M059J (cell line): ENCODE measurements at places on chromosomes 6 and 20.

- no peak for DNase-seq
Measured at GRCh38 chr6:14180609-14181008, 63.0 kb downstream of the CD83 start.

GRCh38 chr6:142648036-142648451, 296.9 kb downstream of the HIVEP2 start:
- no peak for DNase-seq

DNA sequence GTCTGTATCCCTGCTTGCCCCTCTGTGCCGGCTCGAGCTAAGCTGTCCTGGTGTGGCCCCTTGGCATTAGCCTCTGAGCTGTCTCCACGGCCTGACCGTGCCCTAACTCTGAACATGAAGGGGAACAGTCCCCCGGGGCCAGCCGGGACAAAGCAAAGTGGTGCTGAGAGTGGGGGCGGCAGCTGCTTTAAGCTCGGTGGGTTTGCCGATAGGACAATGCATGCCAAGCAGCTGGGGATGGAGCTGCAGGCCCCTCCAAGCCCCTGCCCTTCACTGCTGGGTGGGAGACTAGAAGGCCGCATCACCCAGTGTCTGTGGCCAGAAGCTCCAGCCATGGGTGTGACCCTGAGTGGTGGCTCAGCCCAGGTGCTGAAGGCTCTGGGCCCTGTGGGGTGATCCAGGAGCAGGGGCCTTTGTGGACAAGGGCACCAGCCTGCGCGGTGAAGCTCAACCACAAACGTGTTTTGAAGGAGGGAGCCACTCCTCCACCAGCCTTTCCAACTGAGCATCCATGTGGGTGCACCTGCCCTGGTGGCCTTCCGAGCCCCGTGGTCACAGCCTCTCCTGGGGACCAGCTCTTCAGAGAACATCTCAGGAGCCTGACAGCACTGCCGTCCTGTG, 242.5 kb downstream of the ERMARD start:
- DNase-seq, result no peak

- DNase-seq, result no peak
Measured at GRCh38 chr6:169064194-169064593, 189.5 kb downstream of the THBS2 start.

GRCh38 chr6:127637830-127638409, 60.9 kb downstream of the C6orf58 start:
- no peak for DNase-seq

GRCh38 chr6:41693281-41694240, 41.8 kb downstream of the TFEB start:
- no peak for DNase-seq

- DNase-seq, result no peak
Measured at GRCh38 chr6:109979033-109979921, 1.2 kb downstream of the GPR6 start.

DNA sequence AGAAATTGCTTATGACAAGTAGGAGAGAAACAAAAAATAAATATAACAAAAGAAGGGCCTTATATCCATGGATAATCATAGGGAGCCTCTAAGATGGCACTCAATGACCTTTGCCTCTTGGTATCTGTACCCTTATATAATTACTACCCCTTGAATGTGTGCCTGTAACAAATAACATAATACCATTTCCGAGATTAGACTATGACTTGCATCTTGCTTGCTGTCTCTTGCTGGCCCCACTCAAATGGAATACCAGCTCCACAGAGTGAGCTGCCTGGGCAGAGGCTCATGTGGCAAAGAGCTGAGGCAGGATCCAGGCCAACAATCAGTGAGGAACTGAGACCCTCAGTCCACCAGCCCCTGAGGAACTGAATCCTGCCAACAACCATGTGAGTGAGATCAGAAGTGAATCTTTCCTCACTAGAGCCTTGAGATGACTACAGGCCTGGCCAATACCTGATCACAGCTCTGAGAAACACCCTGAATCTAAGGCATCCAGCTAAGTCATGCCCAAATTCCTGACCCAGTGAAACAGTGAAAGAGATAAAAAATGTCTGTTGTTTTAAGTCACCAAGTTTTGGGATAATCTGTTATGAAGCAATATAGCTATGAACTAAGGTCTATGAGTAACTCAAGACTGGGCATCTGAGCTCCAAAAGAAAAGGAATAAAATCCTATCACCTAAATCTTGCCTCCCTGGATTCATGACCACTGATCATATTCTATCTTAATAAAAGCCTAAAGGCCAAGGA, 5.5 kb downstream of the KATNA1 start:
- no peak for DNase-seq

DNA sequence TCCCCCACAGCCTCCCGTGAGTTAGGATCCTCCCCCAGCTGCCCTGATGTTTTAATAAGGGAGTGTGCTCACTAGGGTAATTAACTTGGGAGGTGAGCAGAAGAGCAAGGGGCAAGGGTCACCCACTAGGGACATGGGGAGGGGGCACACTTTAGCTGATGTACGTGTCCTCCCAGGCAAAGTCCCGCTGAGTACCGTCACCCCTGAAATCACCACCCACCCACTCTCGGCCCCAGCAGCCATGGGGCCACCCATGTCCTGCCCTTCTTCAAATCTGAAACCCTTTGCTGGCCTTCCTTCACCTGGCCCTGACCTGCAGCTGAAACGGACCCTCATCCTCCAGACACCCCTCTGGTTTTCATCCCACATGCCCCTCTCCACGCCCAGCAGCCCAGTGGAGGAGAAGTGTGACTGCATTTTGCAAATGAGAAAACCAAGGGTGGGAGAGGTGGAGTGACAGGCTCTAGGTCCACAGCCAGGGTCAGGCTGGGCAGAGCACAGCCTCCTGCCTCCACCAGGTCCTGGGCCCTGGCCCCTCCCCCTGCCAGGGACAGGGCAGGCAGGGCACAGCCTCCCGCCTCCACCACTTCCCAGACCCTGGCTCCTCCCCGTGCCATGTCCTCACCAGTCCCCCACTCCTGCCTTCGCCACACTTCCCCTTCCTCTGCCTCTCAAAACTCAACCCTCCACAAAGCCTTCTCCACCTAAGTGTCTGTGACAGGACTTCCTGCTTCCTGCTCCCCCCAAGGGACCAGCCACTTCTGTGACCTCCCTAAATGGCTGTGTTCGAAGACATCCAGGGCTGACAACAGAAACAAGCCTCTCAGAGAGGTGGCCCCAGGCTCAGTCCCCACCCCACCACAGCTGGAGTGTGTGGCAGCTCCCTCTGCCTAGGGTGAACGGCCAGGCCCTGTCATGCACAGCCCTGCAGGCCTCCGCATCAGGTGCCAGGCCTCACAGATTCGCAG, 15.1 kb downstream of the ACSS1 start:
- no peak for DNase-seq

DNA sequence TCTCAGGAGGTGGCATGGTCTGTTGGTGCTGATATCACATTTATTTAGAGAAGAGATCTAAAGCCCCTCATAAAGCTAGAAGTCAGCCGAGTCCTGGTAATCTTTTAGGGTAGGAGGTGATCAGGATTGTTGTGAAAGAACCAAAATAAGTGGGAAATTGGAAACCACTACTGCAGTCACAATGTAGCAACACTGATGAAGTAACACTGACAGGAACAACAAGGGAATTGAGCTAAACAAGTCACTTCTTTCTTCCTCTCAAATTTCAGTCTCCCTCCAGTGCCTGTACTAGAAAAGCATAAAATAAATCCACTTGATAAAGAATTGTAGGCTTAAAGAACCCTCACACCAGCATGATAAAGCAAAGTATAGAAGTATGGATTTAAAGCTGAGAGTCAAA, 1509.0 kb downstream of the GRIK2 start:
- no peak for DNase-seq

- DNase-seq, result no peak
Measured at GRCh38 chr6:113427617-113428016, 429.5 kb upstream of the MARCKS start.

GRCh38 chr6:54595844-54596243, 250.7 kb upstream of the FAM83B start:
- no peak for DNase-seq

GRCh38 chr20:41001497-41001896, 27.1 kb upstream of the TOP1 start:
- no peak for DNase-seq

- peak; percentile 20 for DNase-seq
Measured at GRCh38 chr20:57509665-57510237, 15.2 kb downstream of the CTCFL start.

- DNase-seq, result peak; percentile 48
Measured at GRCh38 chr6:3887150-3887700, 38.1 kb downstream of the FAM50B start.

GRCh38 chr6:147384737-147385710, 123.5 kb upstream of the SAMD5 start:
- no peak for DNase-seq

DNA sequence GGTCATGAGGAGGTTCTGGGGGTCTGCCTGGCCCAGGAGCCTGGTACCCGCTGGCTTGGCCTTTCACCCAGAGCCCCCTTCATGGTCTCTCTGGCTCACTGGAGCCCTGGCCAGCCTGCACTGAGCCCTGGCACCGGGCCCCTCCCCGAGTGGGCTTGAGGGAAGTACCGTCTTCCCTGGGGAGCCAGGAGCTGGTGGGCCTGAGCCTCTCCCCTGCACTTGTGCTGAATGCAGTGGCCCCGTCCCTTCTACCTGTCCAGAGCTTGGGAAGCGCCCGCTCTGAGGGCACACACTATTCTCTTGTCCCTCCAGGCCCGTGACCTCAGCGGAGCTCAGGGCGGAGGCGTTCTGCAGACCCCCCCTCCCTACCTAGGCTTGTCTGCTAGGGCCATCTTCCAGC, 62.2 kb downstream of the TCP11 start:
- DNase-seq, result no peak

- DNase-seq, result no peak
Measured at GRCh38 chr6:34393191-34393965, 909 bp upstream of the NUDT3 start.

DNA sequence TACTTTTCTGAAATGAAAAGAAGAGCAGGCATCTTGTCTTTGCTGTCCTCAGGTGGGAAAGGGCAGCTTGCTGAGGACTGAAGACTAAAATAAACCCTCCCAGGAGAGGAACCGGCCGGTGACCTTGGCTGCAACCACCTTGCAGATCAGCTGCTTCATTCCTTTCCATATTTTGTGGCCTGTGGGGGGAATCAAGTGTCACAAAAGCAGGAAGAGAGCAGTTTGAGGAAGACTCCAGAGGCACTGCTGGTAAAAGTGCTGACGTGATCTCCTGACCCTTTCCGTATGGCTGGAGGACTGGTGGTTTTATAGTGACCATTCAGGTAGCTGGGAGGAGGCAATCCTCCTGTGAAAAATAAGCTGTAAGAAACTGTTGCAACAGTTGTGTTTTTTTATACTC, 157.0 kb downstream of the PLCB4 start:
- DNase-seq, result no peak
